ENCODE measurements at places on chromosomes 1 and 21.

DNA sequence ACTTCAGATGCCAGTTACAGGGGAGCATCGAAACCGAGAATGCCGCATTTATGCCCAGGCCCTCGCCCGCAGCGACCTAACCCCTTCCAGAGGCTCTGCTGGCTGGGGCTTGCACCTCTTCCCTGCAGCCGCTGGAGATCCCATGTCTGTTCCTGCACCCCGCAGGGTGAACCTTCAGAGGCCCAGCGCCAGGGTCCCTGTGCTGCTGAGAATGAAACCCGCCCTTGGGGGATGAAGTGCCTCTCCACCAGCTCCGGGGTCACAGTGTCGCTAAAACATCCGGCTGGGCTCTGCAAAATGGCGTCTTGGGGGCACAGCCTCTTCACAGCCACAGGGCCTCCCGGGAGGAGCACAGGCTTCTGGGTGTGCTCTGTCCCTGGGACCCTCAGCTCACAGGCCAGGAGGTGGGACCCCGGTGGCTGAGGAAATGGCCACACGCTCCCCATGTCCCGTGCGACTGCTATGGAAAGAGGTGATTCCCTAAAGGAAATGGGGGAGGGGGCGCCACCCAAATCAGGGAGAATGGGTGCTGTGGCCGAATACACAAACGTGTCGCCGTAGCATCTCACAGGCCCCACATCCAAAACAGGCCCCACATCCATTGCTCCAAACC lies 39.9 kb upstream of the TSPEAR start:
- no peak for DNase-seq

DNA sequence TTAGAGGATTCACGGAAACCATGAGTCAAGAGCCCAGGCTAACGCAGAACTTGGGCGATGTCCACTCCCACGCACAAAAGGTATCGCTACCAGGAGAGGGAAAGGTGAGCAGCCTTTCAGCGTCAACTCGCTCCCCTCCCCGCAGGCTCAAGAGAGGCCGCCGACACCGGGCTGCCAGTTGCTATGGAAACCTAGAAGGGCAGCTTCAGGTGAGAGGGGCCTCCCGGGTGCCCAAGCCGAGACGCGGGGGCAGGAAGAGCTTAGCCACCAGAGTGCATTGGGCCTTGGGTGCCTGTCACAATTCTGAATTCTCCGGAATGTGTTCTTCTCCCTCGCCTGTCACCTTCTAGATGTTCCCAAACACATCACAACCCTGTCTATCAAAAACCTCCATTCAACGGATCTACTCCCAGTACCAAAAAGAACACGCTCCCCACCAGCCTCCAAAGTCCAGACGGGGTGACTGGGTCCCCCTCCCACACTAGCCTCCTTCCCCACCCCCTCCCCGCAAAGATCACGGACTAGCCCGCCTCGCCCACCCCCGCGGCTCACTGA lies 694 bp downstream of the MEAF6 start:
- DNase-seq = peak; percentile 8

GRCh38 chr1:181685211-181685610 lies 201.9 kb downstream of the CACNA1E start:
- no peak for DNase-seq

GRCh38 chr1:84223751-84224432 lies 77.6 kb upstream of the SAMD13 start:
- no peak for DNase-seq

- DNase-seq = no peak
Measured at GRCh38 chr1:31617916-31618746, 642 bp downstream of the HCRTR1 start.

GRCh38 chr21:29581393-29581792 lies 282.7 kb downstream of the BACH1 start:
- DNase-seq = no peak

GRCh38 chr1:82086739-82087138 lies 286.0 kb downstream of the ADGRL2 start:
- DNase-seq = no peak

GRCh38 chr21:31772674-31773555 lies 41.0 kb upstream of the SCAF4 start:
- no peak for DNase-seq

- no peak for DNase-seq
Measured at GRCh38 chr1:152795686-152796085, 835 bp upstream of the LCE1D start.

- DNase-seq = no peak
Measured at GRCh38 chr1:221503268-221503667, 238.6 kb downstream of the DUSP10 start.

DNA sequence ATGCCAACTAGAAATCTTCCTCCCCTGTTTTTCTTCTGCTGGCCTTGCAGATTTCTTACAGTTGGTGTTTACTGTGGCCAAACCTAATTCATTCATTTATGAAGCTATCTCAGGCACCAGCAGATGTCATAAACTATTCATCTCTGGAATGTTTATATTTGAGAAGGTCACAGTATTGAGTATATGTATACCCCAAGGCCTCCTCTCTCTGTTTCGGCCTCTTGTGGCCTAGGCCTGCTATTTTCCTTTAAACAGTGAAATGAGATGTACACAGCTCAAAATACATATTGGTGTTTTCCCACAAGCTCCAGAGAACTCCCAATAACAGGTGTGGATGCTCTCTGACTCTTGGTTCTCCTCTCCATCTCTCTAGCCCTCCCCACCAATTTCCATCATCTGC lies 520.7 kb upstream of the CAMK1G start:
- DNase-seq = no peak

GRCh38 chr1:88441022-88441421 lies 243.1 kb upstream of the PKN2 start:
- DNase-seq = no peak

GRCh38 chr1:47690341-47691250 lies 252.8 kb downstream of the FOXD2 start:
- no peak for DNase-seq

GRCh38 chr1:9721606-9722377 lies 70.3 kb downstream of the PIK3CD start:
- DNase-seq = peak; percentile 73
